ENCODE measurements at places on chromosomes 2 and 18. TPM values are rescaled to one million over a fixed set of nuclear protein-coding genes. Genes with fewer than 3 reads are reported as not detected.

DNA sequence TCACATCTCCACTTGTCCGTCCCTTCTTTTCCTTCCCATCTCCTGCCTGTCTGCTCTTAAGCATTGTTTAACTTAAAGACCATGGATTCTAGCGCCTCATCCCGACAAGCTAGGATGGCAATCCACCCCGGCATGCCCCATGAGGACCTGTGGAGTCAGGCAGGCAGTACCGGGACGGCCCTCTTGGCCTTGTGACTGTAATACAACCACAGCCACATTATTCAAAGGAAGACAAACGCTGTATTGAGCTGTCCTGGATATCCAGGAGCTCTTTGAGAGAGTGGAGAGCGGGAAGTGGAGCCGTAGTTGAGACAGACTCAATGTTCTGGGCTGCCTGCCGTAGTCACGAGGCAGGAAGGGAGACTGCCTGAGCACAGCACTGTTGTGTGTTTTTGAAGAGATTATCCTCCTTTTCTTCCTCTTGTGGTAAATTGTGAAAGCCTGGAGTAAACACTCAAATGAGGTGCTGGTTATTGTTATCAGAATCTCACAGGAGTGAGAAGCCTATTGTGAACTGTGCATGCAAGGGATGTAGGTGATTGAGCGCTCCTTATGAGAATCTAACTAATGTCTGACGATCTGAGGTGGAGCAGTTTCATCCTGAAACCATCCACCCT, 929.8 kb upstream of the CNTNAP5 start:
- H3K4me1 ChIP-seq, result peaks cover 6% of the 10 kb centered on the region

GRCh38 chr2:232588680-232589585, 38.4 kb downstream of the EIF4E2 start:
- H3K36me3 ChIP-seq, result peaks cover 11% of the 10 kb centered on the region
- no peak overlapping the region for H3K4me3 ChIP-seq
- no peak overlapping the region for H3K27ac ChIP-seq
- peaks cover 2% of the 10 kb centered on the region for H3K27me3 ChIP-seq
- H3K4me1 ChIP-seq, result no peaks in the 10 kb centered on the region
- no peak for DNase-seq

DNA sequence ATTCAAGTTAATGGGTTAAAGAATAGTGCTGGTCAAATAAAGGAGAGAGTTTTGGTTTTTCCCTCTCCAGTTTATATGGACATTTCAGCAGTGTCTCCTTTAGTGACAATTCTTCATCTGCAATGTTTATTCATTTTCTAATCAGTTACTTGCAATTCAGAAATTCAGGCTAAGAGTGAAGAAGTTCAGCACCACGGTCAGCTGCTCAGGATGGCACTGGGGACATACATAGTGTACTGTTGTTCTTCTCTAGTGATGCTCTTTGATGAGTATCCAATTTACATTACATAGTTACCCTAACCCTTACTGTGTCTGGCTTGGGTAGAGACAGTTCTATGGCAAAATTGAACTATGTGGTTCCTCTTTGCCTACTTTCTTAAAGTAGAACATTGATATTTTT, 412.7 kb downstream of the CNTNAP5 start:
- no peaks in the 10 kb centered on the region for H3K4me1 ChIP-seq
- no peak overlapping the region for H3K27ac ChIP-seq
- DNase-seq, result no peak
- no peaks in the 10 kb centered on the region for H3K36me3 ChIP-seq

DNA sequence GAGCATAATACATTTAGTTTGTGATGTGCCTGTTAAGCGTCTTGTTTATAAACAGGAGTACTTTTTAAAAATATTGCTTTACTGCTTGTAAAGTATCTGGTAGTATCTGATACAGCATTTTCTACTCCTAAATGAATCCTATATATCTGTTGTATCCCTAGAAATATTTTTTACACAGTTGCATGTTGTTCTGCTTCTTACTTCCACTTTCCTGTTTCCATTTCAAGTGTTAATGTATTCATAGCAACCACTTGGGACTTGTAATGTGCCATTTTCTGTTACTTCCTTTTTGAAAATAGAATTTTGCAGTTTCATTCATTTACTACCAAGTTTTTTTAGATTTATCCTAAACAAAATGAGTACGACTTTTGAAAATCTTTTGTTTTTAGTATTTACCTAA, 24.9 kb downstream of the CCNT2 start:
- H3K27me3 ChIP-seq, result no peaks in the 10 kb centered on the region
- H3K36me3 ChIP-seq, result peaks cover 18% of the 10 kb centered on the region
- H3K27ac ChIP-seq, result no peak overlapping the region
- no peaks in the 10 kb centered on the region for H3K4me1 ChIP-seq
- H3K4me3 ChIP-seq, result no peak overlapping the region
- no peak for DNase-seq

DNA sequence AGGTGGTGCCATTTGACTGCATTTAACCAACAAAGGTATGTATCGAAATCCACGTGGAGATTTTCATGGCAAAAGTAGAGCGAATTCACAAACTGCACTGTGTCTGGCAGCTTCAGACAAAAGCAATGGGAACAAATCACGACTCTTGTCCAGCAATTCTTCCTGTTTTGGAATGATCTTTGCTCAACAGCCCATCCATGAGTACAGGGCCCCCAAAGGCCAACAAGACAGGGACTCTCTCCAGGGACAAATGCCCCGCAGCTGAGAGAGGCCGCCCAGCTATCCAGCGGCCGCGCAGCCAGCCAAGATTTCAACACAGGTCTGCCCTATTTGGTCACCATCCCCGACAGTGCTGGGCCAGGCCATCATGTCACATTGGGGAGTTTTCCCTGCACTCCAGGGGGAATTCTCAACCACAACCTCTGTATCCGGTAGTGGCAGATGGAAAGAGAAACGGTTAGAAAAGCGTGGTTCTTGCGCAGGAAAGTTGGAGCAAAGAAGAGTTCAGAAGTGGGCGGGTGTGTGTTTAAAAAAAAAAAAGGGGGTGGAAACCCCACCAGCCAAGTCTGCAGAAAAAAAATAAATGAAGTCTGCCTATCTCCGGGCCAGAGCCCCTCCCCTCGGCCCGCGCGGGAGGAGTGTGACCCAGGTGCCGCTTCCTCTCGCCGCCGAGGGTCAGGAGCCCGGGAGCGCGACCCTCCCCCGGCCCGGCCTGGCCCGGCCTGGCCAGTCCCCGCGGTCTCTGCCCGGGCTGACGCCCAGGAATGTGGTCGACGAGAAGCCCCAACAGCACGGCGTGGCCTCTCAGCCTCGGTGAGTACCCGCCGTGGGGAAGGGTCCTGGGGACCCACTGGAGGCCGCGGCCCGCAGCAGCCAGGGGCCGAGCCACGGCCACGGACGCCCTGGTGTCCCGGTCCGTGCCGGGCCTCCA, at the start of gene GYPC:
GYPC (plus strand) TSS at position 659 of the 931 bp plus-strand sequence; CDS start at position 765, 106 bp downstream.
- H3K27ac ChIP-seq, result peak within 1 kb of the TSS; percentile 98
- H3K36me3 ChIP-seq, result peaks cover 4% of the 10 kb centered on the region
- H3K4me1 ChIP-seq, result peaks cover 50% of the 10 kb centered on the region
- H3K4me3 ChIP-seq, result peak within 1 kb of the TSS; percentile 91
- peak; percentile 84 for DNase-seq

GRCh38 chr18:13584825-13585224, 141.5 kb downstream of the FAM210A start:
- H3K4me3 ChIP-seq, result no peak overlapping the region

GRCh38 chr2:50879457-50879856, 152.5 kb downstream of the NRXN1 start:
- H3K4me1 ChIP-seq, result no peaks in the 10 kb centered on the region
- H3K36me3 ChIP-seq, result no peaks in the 10 kb centered on the region
- no peak overlapping the region for H3K4me3 ChIP-seq

- H3K4me3 ChIP-seq, result no peak overlapping the region
- H3K4me1 ChIP-seq, result peaks cover 31% of the 10 kb centered on the region
- DNase-seq, result no peak
Measured at GRCh38 chr2:96903815-96904214, 33.9 kb upstream of the SEMA4C start.

GRCh38 chr18:7662866-7663265, 95.8 kb downstream of the PTPRM start:
- peaks cover 10% of the 10 kb centered on the region for H3K4me1 ChIP-seq
- no peak overlapping the region for H3K27ac ChIP-seq
- H3K4me3 ChIP-seq, result no peak overlapping the region
- no peaks in the 10 kb centered on the region for H3K36me3 ChIP-seq
- H3K27me3 ChIP-seq, result no peaks in the 10 kb centered on the region
- no peak for DNase-seq

DNA sequence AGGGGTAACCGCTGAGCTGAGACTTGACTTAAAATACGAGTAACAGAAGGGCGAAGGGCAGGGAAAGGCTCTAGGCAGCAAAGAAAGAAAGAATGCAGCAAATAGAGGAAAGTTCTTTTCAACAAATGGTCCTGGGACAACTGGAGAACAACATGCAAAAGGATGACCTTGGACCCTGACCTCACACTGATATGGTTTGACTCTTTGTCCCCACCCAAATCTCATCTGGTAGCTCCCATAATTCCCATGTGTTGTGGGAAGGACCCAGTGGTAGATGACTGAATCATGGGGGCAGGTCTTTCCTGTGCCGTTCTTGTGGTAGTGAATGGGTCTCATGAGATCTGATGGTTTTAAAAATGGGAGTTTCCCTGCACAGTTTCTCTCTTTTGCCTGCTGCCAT, 33.9 kb downstream of the ST3GAL5 start:
- H3K27me3 ChIP-seq, result no peaks in the 10 kb centered on the region
- H3K4me1 ChIP-seq, result peaks cover 7% of the 10 kb centered on the region
- no peak overlapping the region for H3K27ac ChIP-seq
- H3K36me3 ChIP-seq, result peaks cover 36% of the 10 kb centered on the region
- DNase-seq, result peak; percentile 21

DNA sequence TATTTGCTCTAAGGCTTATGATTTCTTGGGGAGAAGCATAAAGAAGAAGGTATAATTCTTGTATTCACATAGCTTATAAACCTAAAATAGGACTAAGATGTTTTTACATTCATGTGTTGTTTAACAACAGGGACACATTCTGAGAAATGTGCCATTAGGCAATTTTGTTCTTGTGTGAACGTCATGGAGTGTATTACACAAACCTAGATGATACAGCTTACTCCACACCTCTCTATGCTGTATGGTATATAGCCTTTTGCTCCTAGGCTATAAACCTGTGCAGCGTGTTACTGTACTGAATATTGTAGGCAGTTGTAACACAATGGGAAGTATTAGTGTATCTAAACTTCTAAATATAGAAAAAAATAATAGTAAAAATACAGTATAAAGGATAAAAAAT, 92.1 kb downstream of the PHLPP1 start:
- peaks cover 17% of the 10 kb centered on the region for H3K4me1 ChIP-seq
- no peaks in the 10 kb centered on the region for H3K36me3 ChIP-seq
- no peak for DNase-seq
- H3K27ac ChIP-seq, result no peak overlapping the region
- H3K27me3 ChIP-seq, result no peaks in the 10 kb centered on the region

DNA sequence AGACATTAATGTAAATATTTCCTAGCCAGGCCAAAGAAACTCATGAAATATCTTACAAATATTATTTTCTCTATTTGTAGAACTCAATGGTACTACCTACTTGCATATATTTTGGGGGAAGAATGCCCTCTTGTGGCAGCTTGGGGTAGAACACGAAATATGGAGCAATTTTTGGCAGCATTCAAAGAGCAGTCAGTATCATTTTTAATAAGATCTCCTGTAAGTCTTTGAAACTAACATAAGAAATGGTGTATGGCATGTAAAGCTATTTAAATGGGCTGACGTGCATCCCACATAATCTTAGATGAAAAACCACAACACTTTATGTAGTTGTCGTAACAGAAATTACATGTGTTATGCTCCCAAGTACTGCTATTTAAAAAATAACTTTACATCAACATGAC, 62.3 kb upstream of the CCDC195 start:
- H3K36me3 ChIP-seq, result peaks cover 7% of the 10 kb centered on the region
- no peak for DNase-seq
- no peak overlapping the region for H3K4me3 ChIP-seq
- H3K27me3 ChIP-seq, result no peaks in the 10 kb centered on the region
- H3K27ac ChIP-seq, result no peak overlapping the region

GRCh38 chr2:238104691-238105371, 4.7 kb downstream of the ESPNL start:
- no peak overlapping the region for H3K4me3 ChIP-seq
- no peaks in the 10 kb centered on the region for H3K36me3 ChIP-seq
- no peak overlapping the region for H3K27ac ChIP-seq
- no peaks in the 10 kb centered on the region for H3K27me3 ChIP-seq

GRCh38 chr2:16386031-16386430, 279.6 kb downstream of the CYRIA start:
- H3K4me3 ChIP-seq, result no peak overlapping the region
- no peak overlapping the region for H3K27ac ChIP-seq
- H3K36me3 ChIP-seq, result no peaks in the 10 kb centered on the region
- no peaks in the 10 kb centered on the region for H3K4me1 ChIP-seq
- no peak for DNase-seq
- H3K27me3 ChIP-seq, result no peaks in the 10 kb centered on the region

DNA sequence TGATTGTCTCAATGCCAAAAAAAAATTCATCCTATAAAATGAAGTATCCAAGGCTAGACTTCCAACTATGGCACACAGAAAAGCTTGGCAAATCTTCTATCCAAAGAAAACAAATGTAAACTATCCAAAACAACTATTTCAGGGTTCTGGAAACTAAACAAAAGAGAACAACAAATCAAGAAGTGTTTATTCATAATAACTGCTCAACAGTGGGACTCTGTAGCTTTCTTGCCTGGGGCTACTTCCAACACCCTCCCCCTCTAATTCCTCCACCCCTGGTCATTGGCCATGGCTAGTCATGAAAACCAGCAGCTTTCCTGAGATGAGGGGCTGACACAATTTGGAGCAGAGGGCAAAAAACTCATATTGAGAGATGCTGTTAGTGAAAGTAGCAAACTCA, 107.0 kb downstream of the EXOC6B start:
- H3K27ac ChIP-seq, result no peak overlapping the region
- no peaks in the 10 kb centered on the region for H3K27me3 ChIP-seq

DNA sequence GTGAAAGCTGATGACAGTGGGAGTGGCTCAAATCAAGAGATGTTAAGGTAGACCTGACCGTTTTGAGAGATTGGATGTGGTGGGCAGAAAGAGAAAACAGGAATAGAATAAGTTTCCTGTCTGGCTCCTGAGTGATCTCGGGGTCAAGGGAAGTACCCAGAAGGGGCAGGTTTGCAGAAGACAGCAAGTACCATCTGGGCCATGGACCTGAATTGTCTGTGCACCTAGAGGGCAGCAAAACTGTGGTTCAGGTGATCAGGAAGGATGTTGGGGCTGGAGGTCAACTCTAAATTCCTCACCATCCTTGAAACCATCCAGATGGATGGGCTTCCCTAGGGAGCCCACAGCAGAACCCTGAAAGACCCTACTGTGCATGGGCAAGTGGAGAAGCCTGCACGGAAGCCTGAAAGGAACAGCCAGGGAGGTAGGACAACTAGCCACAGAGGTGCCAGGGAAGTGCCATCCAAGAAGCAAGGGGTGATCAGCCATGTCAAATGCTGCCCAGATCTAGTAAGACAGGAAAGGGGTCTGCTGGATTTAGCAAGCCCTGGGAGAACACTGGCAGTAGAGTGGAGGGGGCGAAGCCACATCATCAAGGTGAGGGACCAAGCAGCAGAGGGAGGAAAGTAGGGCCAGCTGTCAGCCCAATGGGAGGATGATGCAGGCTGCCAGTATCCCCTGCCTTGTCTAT, 8.0 kb downstream of the TEX261 start:
- H3K27ac ChIP-seq, result no peak overlapping the region
- H3K4me1 ChIP-seq, result peaks cover 3% of the 10 kb centered on the region
- peak; percentile 54 for DNase-seq
- no peak overlapping the region for H3K4me3 ChIP-seq
- H3K27me3 ChIP-seq, result no peaks in the 10 kb centered on the region
- H3K36me3 ChIP-seq, result peaks cover 32% of the 10 kb centered on the region

SDC1 gene
- total RNA-seq, result 11.6 TPM

EIF4E2 gene
- total RNA-seq, result 90.5 TPM

MAP2 gene
- total RNA-seq, result 7.2 TPM

NEB gene
- total RNA-seq, result 0.40 TPM

TSPYL6 gene
- not detected for total RNA-seq

TMEM214 gene
- total RNA-seq, result 118 TPM

ZEB2 gene
- 126 TPM for total RNA-seq

SH3RF3 gene
- 84.4 TPM for total RNA-seq

C2orf15 gene
- 0.26 TPM for total RNA-seq

POTEC gene
- total RNA-seq, result not detected
